Central memory CD4-positive, alpha-beta T cell (primary cell): ENCODE measurements at places on chromosomes 16 and 17.
A peak's percentile ranks its signal among the peaks of the same experiment; 100 is the strongest.

DNA sequence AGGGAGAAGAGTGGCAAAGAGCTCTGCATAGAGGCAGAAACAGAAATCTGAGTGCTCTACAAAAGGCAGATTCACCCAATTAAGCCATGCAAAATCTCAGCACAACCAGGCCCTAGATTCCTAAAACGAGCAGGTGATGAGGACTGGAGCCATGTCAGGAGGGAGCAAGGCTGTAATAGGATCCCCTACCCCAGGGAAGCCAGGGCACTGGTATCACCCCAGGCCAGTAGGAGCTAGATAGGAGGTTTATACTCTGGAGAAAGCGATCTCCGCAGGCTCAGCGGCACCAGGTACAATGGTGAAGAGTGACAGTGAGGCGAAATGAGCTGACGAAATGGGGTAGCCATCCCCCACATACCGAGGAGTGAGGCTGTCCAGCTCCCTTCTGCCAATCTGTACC is 171.5 kb downstream of the PARN start:
- no peak for DNase-seq

- no peak for DNase-seq
These were observed 4.7 kb downstream of the DGKE start for GRCh38 chr17:56838687-56839086.

GRCh38 chr17:69858460-69858859 is 216.6 kb upstream of the KCNJ16 start:
- no peak for DNase-seq

DNA sequence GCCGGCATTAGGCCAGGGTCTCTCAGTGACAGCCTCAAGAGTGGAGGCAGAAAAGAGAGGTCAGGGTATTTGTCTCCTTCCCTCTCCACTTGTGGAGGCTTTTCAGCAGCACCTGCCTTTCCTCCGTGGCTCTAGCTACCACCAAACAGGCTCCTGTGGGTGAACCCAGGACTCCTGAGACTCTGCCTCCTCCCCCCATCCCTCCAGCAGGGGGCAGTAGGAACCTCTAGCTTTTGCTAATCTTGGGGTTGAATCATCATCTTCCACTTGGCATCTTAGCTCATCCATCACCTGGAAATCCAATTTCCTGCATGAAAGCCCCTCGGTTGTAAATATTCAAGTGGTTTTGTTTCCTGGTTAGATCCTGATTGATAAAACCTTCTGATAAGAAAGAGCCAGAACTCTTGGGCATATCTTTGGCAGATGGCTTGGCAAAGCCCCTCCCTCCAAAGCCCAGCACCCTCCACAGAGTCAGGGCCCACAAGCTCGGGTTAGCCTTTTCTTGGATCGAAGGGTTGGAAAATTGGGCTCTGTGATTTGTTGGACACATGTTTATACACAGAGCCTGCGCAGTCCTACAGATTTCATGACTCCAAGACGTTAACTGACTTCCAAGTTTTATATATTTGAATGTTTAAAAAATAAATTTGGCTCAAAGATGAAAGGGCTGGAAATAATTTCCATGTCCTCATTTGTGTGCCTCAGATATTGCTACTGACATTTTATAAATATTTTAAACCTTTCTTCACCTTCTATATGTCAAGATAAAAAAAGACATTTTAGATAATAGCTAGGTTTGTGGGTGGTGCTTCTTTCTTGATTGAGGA is 322.1 kb downstream of the MAP2K4 start:
- no peak for DNase-seq

- peak; percentile 78 for DNase-seq
These were observed at the start of the genes C16orf86 and ENKD1 for GRCh38 chr16:67666559-67667452. Gene C16orf86 (plus strand): TSS chr16:67666814. CDS start chr16:67666971, 157 bp downstream. Gene ENKD1 (minus strand): TSS chr16:67666750. CDS start chr16:67666442, 308 bp downstream.

- no peak for DNase-seq
These were observed 9.1 kb upstream of the PHF12 start for GRCh38 chr17:28960256-28961061.

DNA sequence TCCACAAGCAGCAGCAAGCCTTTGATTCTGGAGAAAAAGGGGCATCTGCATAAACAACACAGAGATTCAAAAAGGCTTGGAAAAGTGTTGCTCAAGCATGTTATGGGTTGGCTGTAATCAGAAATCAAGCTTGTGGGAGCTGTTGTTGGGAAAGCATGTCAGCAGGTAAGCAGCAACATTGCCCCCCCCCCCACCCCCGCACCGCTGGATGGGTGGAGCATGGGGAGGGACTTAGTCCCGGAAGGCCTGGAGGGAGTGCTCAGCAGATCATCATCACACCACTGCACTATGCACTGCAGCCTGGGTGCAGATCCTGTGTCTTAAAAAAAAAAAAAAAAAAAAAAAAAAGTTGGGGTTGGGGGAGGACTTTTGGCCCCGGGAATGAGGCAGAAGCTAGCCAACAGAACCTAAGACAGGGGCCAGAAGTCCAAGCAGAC is 16.8 kb upstream of the AKAP1 start:
- DNase-seq, result no peak

GRCh38 chr17:78986649-78987328 is 7.1 kb upstream of the LGALS3BP start:
- no peak for DNase-seq

GRCh38 chr17:55402374-55402773 is 19.3 kb downstream of the MMD start:
- DNase-seq, result no peak

DNA sequence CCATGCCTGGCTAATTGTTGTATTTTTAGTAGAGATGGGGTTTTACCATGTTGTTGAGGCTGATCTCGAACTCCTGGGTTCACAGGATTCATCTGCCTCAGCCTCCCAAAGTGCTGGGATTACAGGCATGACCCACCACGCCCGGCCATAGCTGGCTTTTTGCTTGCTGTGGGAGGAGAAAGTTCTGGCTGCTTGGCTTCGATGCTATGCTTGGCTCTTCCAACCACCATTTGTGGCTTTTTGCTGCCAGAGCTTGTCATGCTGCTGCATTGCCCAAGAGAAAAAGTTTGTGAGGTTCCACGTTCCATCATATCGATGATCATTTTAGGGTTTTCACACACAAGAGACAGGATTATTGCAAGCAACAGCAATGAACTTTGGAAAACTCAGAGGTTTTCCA is 16.2 kb downstream of the BMERB1 start:
- no peak for DNase-seq
